ENCODE measurements at places on chromosomes 12 and 14. TPM values are rescaled to one million over a fixed set of nuclear protein-coding genes. Genes with fewer than 3 reads are reported as not detected.

The FAM161B gene
- total RNA-seq: 2.3 TPM

The SLC6A12 gene
- 4.8 TPM for total RNA-seq

The MUCL1 gene
- total RNA-seq: not detected

The SUPT16H gene
- 60.1 TPM for total RNA-seq

The VRTN gene
- total RNA-seq: not detected

The CGRRF1 gene
- total RNA-seq: 16.7 TPM

The RNASE3 gene
- not detected for total RNA-seq

The C14orf132 gene
- total RNA-seq: 0.87 TPM

The CLEC7A gene
- not detected for total RNA-seq

The GARIN6 gene
- not detected for total RNA-seq

The APOF gene
- total RNA-seq: not detected

The OR4E2 gene
- not detected for total RNA-seq

The SYT1 gene
- 1.0 TPM for total RNA-seq

The NUAK1 gene
- 10.8 TPM for total RNA-seq

The GPR65 gene
- total RNA-seq: not detected

The KRT6C gene
- not detected for total RNA-seq

The RGS6 gene
- not detected for total RNA-seq

The KLHL33 gene
- not detected for total RNA-seq

The LRRC43 gene
- 1.3 TPM for total RNA-seq

The STYK1 gene
- total RNA-seq: 4.3 TPM

The MYBPC1 gene
- total RNA-seq: not detected

The ARF3 gene
- 50.7 TPM for total RNA-seq

The CDCA4 gene
- total RNA-seq: 43.6 TPM

The CKB gene
- 340 TPM for total RNA-seq

The ZFP36L1 gene
- 462 TPM for total RNA-seq

The BRAP gene
- 24.5 TPM for total RNA-seq
